ENCODE measurements at places on chromosomes 4 and X.
A peak's percentile ranks its signal among the peaks of the same experiment; 100 is the strongest.

DNA sequence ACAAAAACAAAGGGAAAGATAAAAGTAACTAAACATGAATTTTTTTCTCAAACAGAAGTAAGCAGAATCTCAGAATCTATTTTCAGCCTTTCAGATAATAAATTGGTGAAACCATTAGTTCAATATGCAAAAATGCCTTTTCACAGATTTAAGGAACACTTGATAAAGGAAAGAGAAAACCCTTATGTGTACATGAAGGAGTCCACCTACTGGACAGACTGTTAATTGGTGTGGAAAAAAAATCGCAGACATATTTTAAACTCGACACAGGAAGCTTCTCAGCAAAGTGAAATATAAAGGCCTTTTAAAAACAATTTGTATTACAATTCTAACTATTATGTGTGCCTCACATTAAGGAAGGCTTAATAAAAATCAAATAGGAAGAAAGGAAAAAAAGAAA is 22.3 kb downstream of the COX7B2 start:
- peak; percentile 6 for DNase-seq

DNA sequence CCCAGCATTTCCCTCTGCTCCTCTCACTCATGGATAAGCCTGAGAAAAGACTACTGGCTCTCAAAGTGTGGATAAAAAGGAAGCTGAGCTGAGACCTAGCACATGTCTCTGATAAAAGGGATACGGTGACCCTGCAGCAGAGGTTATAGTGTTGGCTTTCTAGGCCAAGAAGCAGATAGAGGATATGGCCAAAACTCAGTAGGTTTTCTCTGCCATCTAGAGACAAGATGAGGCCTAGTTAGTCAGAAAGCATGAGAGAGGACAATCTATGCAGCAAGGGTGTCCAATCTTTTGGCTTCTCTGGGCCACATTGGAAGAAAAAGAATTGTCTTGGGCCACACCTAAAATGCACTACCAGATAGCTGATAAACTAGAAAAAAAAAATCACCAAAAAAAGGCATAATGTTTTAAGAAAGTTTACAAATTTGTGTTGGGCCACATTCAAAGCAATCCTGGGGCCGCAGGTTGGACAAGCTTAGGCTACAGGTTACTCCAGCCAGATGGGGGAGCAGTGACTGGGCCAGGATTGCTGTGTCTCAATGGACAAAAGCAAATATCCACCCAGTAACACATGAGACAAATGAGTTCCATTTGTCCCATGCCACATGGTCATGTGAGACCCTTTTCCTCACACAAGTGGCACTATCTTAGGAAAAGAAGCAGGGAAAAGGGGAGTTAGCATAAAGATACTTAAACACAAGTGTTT is 411.4 kb downstream of the INPP4B start:
- no peak for DNase-seq

GRCh38 chrX:4925911-4926310 is 1212.5 kb upstream of the PRKX start:
- no peak for DNase-seq

DNA sequence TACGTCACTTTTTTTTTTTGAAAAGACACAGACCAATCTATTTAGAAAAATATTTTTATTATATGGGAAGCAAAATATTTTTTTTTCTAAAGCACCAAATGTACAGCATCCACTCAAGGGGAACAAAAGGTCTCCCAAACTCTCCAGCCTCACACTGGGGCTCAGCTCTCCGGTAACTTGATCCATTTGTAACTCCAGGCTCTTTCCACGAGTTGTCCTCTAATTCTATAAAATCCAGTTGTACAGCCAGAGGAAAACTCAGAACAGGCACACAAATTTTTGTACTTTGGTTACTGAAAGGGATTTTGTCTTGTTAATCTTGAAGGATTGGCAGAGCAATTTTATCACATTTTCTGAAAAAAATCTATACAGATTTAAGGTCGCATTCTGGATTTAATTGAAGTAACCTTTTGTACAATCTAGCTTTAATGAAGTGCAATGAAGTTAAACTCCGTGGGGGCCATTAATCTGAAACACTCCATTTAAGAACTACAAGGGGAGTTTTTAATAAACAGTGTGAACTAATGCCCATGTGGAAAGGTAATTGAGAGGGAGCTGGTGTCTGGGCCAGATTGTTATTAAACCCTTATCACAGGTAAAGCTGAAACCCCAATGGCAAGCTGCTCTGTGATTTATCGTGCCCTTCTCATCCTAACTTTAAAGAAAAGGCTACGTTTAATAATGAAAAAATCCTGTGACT is 161.2 kb upstream of the FRG1 start:
- no peak for DNase-seq

DNA sequence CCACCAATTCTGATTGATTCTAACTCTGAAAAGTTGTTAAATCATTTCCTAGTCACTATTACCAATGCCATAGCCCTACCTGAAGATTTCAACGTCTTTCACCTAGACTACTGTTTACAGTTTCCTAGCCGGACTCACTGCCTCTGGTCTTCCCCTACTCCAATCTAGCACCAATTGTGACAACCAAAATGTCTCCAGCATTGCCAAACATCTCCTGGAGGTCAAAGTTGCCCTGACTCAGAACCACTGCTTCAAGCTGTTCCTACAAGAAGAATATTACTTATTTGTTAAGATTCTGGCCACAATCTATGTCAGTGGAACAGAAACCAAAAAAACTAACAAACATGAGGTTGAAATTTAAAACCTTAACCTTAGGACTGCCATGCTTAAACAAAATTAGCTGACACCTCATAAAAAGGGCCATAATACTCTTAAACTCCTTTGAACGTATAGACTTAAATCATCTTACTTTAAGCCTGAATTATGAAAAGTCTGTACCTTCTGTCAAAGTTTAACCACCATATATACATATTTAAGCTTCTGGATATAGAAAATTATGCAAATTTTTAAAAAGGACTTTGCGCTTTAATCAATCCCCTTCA is 2.1 kb downstream of the PDS5A start:
- no peak for DNase-seq

DNA sequence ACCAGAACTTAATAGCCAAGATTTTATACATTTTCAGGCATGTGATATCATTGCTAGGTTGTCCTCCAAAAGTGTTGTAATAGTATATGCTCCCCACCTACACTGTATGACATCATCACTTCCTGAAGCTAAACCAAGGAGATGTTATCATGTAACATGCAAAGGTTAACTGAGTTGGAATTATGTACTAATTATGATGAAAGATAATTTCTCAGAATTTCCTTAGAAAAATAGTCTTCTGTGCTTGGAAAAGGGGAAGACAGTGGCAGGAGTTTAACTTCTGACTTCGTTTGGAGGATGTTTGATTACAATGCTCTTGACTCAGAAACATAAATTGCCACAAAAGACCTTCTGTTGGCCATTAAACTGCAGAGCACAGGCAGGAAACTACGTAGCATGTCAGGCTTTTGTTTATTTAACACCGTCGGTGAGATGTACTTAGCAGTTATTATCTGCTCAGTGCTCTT is 83.6 kb upstream of the GUCY1A1 start:
- DNase-seq: no peak

DNA sequence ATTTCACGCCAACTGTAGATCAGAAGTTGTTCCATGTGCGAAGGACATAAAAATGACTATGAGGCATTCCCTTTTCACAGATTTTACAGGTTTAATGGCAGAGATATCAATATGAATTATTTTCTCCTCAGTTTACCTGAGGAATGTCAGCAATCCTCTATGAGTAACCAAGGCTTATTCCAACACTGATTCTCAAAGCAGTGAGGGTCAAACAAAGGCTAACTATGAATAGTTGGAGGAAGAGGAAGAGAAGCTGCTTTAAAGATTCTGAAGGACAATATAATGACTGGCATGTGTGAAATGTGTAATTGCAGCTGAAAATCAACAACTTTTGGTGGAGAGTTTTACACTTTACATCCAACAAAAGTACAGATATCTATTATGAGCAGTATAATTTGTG is 29.1 kb downstream of the NAF1 start:
- no peak for DNase-seq

DNA sequence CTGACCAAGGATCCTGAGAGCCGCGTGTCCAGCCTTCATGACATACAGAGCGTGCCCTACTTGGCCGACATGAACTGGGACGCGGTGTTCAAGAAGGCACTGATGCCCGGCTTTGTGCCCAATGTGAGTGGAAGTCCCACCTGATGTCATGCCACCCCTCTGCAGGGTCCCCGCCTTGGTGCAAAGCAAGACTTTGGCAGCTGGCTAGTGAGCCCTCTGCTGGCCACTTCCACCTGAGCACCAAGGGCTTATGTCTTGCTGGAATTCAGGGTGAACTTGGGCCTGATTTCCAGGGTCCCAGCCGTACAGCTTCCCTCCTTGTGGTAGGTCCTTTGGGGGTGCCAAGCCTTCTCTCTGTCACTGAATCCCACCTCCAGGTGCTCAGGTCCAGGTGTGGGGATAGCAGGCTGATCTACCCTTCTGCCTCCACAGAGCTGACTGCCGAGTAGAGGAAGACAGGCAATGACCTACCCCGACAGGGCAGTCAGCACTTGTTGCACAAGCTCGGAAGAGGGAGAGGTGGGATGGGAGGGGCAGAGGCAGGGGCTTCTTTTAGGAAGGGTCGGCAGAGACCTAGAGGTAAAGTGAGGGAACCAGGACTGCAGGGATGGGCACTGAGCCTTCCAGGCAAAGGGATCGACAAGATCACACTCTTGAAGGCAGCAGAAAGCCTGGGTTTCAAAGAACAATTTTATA is 248.1 kb downstream of the EVC2 start:
- no peak for DNase-seq

DNA sequence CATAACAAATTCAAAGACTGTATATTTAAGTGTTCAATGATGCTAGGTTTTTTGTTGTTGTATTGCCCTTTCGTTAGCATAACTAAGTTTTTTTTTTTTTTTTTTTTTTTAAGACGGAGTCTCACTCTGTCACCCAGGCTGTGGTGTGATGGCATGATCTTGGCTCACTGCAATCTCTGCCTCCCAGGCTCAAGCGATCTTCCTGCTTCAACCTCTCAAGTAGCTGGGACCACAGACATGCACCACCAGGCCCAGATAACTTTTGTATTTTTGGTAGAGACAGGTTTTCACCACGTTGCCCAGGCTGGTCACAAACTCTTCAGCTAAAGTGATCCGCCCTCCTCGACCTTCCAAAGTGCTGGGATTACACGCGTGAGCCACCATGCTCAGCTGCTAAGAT is 7.0 kb downstream of the SH3BGRL start:
- no peak for DNase-seq

DNA sequence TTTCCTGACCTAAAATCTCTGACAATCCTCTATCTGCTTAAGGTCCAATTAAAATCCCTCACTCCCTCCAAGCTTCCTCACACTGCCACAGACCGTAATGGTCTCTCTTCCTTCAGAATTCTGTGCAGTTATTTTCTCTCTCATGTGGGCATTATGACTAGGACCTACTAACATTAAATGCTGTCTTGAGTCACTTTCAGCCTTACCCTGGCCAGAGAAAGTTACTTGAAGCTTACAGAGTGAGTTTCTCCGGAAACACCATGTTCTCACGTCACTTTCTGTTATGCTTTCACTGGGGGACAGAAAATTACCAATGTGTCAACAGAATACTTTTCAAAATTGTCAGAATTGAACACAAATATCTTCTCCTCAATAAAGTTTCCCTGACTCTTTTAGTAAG is 271.8 kb downstream of the INPP4B start:
- no peak for DNase-seq

GRCh38 chrX:53430231-53430630 is 3.9 kb downstream of the HSD17B10 start:
- DNase-seq: no peak

DNA sequence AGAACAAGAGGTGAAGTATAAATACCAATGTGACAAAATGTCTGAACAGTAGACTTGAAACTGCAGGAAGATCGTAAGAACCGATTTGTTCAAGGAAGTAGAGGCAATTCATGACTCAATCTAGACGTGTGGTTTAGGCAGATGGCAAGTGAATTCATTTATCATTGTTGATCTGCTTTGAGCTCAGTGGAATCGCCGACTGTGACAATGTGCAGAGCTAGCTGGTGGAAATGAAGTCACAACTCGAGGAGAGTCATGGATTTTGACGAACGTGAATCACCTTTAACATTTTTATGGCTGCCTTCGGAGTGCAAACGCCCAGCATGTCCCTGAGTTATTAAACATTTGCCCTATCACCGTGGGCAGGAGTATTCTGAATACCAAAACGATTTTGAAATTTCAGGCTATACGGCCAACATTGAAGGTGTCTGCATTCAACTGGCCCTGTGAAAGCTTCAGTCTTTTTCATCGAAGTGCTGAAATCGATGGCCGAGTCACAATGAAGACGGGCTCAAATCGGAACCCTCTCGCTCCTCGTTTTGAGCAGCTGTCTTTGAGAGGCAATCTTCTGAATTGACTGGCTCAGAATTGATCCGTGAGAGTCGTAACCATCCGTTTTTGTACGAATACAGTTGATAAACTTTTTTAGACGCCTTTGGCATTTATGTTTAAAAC is 689 bp upstream of the OGT start:
- DNase-seq: peak; percentile 50

- no peak for DNase-seq
These were observed 66.5 kb upstream of the ZFP42 start for GRCh38 chr4:187929024-187929423.

DNA sequence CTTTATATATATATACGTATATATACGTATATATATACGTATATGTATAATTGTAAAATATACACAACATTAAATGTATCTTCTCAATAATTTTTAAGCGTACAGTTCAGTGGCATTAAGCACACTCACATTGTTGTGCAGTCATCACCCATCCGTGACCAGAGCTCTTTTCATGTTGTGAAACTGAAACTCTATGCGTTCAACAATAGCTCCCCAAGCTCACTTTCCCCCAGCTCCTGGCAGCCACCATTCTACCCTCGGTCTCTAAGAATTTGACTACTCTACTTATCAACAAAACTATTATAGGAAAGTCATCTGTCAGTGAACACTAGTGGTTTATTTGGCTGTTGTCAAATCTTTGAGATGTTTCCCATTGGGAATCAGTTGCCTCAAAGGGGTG is 621.8 kb upstream of the GALNT7 start:
- no peak for DNase-seq

- no peak for DNase-seq
These were observed 56.4 kb downstream of the ABCG2 start for GRCh38 chr4:88102026-88102425.

GRCh38 chr4:161883157-161883556 is 280.6 kb downstream of the FSTL5 start:
- no peak for DNase-seq

DNA sequence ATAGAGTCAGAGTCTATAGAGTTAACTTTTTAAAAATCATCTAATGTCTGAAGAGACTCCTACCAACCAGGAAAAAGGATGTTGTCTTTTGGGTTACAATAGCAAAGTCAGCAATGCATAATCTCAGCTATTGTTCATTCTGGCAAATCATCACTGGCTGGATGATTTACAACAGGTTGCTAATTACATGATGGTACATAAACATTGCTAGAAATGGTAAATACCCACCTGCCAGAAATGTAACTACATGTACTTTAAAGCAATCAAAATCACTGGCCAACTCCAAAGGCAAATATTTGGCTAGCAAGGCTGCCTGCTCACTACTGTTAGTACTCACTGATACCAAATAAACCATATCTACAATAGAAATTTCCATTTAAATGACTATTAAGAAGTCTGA is 91.1 kb downstream of the PPP3CA start:
- no peak for DNase-seq

Measured in foreskin keratinocyte (primary cell).